ENCODE measurements at places on chromosomes 5 and 9.

- DNase-seq: no peak
These were observed 4.1 kb downstream of the BICD2 start for GRCh38 chr9:92760494-92760893.

GRCh38 chr5:55868846-55869245 is 17.7 kb downstream of the IL31RA start:
- DNase-seq: no peak

DNA sequence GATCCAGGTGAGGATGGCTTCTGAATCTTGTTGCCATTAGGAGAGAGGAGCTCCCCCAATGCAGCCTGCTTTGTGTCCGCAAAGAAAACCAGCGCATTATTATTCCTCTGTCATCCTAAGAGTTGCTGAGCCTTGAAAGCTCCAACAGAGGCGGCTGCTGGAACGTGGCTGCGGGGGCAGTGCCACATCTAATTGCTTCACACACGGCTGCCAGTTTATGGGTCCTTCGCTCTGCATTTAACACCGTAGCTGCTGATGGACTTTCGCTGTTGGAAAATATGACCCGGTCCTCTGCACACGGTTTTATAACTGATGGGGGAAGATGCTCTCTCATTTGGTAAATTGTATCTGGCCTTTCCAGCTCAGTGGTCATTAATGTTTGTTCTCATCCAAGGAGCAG is 38.0 kb downstream of the ZNF622 start:
- DNase-seq: no peak

DNA sequence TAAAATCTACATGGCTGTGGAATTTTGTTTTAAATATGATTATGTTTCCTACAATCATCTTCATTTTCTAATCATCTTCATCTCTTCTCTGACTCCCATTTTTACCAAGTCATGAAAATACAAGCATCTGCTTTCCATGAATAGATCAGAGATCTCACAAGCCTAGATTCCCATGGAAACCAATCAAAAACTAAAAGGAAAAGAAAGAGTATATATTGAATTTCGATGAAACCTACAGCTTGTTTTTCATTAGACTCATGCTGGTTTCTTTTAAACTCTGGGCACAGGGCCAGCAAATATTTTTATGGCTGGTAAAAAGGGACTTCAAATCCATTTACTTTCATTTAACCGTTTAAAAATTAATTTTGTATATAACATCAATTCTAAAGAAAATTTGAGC is 51.2 kb downstream of the INVS start:
- no peak for DNase-seq

- no peak for DNase-seq
These were observed 395.8 kb upstream of the ADAMTSL1 start for GRCh38 chr9:18077941-18078678.

- DNase-seq: no peak
These were observed 5.2 kb upstream of the FCN2 start for GRCh38 chr9:134875371-134875770.

DNA sequence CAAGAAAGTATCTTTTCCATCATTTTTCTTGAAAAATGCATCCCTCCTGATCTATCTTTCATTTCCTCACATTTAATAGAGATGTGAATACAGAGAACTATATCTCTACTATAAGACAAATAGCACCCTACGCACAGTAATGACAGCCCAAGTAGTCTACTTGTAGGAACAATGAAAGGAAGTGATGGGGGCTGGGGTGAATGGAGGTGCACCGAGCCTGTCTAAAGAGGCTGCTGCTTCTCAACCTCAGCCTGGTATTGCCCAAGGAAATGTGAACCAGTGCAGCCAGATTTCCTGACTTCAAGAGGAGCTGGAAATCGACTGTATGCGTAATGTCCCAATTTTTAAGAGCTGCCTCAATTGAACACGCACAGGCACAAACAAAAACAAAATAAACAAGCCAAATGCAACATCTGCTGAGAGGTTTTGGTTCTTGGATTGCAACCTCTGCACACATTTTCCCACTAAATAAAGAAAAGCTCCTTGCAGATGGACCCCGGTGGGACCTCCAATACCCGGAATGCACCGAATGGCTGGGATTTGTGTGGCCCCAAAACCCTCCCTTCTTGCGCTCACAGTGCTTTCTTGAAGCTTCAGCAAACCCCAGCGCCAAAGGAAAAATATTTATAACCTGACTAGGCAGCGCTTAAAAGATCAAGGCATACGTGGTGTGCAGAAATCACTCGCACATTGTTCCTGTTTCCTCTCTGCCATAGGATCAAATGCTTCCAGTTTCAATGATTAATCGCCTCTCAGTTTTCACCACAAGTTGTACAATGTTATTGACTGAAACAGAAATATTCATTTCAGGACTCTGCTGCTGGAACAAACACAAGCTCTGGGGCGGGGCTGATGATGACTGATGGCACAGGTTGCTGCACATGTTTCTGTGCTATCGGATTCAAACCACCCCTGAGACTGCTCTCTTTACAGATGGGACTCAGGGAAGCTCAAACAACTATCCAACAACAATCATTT is 68.3 kb downstream of the KCNIP1 start:
- no peak for DNase-seq

GRCh38 chr9:114207034-114207810 is 51.9 kb downstream of the COL27A1 start:
- no peak for DNase-seq

GRCh38 chr5:74850789-74851425 is 15.3 kb downstream of the FAM169A start:
- DNase-seq: no peak

DNA sequence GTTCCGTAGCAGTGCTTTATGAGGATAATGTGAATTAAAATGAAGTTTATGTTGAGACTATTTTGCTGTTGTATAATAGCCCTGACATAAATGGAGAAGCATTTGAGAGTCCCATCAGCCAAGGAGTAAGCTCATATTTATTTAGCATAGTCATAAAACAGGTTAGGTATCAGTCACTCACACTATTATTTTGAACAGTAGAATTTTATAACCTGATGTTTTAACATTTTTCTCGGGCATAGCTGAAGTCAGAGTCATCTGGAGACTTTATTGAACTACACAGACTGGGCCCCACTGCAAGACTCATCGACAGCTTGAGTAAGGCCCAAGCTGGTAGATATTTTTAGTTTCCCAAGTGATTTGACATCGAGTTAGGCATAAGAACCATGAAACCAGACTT is 620.3 kb upstream of the WWC1 start:
- DNase-seq: no peak

- DNase-seq: no peak
These were observed 139.0 kb downstream of the FOCAD start for GRCh38 chr9:20823051-20823450.

DNA sequence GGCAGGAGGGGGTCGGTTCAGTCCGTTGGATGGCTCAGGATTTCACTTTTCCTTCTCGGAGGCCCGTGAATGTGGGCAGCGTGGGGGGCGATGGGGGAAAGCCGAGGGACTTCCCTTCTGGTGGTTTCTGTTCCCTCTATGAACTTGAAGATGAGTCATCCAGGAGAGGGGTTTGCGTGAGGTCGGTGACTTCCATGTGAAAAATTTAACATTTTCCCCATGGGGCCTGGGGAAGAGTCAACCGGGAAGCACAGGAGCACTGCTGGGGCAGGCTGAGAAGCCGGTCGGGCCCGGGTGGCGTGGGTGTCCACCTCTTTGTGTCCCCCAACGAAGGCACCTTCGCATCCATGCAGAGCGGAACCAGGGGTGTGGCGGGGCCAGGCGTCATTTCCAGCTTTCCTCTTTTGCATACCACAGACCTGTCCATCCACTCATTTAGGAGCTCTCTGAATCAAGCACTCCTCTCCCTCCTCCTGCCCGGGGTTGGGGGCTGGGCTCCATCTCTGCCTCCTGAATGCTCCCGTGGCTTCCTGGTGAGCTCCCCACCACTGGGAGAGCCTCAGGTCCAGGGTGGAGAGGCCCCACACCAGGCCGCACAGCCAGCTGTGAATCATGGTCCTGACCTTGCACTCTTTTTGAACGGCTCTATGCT is 68.4 kb downstream of the ANKRD33B start:
- DNase-seq: no peak

- DNase-seq: no peak
These were observed 337.8 kb upstream of the PAPPA start for GRCh38 chr9:115815786-115816185.

- no peak for DNase-seq
These were observed 1078.3 kb upstream of the DMAC1 start for GRCh38 chr9:8877753-8878494.

DNA sequence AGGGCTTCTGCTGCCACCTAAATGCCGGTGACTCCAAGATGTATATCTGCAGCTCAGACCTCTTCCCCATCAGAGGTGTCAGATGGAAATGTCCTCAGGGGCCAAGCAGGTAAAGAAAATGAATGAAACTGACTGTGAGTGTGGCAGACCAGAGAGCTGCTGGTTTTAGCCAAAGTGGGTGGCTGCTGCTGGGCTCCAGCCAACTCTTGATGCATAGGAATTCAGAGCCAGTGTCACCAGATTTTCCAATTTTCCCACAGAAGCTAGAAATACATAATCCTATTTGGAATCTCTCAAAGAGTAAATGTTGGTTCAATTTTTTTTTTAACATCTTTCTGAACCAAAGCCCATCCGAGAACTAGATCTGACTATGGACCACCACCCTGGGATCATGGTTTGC is 161.2 kb upstream of the SPRY4 start:
- DNase-seq: no peak

DNA sequence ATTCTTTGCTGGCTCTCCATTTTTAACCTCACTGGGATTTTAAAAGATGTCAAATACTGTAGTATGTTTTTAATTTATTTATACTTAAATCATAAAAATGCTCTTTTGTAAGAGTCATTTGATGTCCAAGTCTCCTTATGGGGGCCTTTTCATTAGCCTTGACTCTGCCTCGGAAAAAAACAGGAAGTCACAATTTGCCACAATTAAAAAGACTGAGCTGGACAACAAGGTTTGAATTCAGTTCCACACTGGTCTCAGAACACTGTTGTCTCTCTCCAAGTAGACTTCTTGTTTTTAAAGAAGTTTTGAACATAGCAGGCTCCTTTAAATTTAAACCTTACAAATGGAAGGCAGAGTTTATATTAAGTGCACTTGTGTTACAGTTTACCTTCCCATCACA is 444.2 kb downstream of the ACTL7B start:
- DNase-seq: no peak

DNA sequence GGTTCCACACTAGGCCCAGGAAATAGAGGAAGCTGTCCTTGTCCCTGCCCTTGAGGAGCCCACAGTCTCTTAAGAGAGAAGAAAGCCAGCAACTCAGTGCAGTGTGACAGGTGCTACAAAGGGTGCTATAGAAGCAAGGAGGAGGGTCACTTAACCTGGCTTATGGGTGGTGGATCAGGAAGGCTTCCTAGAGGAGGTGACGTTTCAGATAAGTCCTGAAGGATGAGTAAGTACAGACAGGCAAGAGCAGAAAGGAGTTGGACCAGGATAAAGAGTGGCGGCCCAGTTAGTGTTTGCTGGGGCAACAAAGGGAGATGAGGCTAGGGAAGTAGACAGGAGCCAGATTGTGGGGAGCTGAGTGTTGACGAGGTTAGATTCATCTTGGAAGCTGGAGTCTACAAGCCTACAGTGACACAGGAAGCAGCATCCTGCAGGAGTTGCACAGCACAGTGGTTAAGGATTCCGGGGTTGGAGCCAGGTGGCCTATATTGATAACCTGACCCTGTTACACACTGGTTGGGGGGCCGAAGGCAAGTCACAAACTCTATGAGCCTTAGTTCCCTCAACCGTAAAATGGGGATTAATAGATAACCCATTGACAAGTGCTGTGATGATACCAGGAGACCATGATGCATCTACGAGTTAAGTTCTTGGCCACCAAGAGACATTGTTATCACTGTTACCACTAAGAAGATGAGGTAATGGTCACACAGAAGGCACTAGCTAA is 5.4 kb upstream of the LHX6 start:
- no peak for DNase-seq

GRCh38 chr5:180624587-180624986 is 24.8 kb downstream of the FLT4 start:
- no peak for DNase-seq
